Stromal cell of bone marrow (primary cell): ENCODE measurements at places on chromosomes 16 and 17.

- no peak for DNase-seq
Observed at GRCh38 chr17:58318627-58319172, 9.9 kb downstream of the TSPOAP1 start.

- DNase-seq = no peak
Observed at GRCh38 chr17:73069841-73070240, 22.6 kb downstream of the SLC39A11 start.

GRCh38 chr17:39365242-39365641 is 36.2 kb downstream of the FBXL20 start:
- peak; percentile 57 for DNase-seq

DNA sequence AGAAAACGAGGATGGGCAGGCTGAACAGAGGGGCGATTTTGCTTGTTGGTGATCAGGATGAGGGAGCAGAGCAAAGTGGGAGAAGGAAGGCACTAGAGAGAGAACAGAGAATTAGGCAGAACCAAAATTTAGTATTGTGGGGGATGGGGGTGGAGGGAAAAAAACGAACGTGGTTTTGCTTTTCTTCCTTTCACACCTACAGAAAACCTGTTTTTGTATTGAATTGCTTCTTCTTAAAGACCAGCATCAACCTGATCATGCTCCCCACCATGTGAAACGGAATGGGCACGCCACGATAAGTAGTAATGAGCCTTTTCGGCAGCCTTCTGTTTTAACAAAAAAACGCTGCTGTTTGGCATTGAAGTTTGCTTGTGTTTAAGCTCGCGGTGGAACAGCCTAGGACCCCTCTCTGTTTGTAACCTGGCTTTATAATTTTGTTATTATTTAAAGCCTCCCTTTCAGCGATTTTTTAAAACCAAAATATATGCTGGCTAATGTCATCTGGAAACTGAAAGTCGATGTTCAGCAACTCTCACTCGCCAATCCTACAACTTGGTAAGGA is 36.8 kb downstream of the ERCC4 start:
- DNase-seq = no peak

GRCh38 chr16:31083556-31083955 is 5.2 kb downstream of the PRSS53 start:
- DNase-seq = no peak

- no peak for DNase-seq
Observed at GRCh38 chr16:54489225-54490111, 202.9 kb upstream of the IRX3 start.

- DNase-seq = peak; percentile 44
Observed at GRCh38 chr17:67633751-67634211, 84.0 kb upstream of the NOL11 start.

- DNase-seq = peak; percentile 45
Observed at GRCh38 chr17:69246726-69247375, 18.2 kb upstream of the ABCA10 start.

DNA sequence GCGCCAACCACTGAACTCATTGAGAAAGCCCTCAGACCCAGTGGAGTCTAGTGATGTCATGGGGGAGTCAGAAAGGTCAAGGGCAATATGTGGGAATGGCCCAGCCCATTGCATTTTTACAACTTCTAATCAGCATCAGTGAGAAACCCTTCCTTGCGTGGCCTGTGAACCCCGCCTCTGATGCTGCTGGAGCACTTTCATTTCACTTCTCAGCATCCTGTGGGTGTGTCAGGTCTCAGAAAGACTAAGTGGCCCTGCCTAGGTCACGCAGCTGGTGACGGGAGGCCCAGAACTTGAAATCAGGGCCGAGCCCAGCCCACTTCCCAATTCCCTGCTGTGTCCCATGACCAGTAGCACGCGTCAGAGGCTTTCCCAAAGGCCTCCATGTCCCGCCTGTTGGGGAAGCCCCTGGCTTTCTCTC is 6.1 kb downstream of the DNAI2 start:
- DNase-seq = no peak

DNA sequence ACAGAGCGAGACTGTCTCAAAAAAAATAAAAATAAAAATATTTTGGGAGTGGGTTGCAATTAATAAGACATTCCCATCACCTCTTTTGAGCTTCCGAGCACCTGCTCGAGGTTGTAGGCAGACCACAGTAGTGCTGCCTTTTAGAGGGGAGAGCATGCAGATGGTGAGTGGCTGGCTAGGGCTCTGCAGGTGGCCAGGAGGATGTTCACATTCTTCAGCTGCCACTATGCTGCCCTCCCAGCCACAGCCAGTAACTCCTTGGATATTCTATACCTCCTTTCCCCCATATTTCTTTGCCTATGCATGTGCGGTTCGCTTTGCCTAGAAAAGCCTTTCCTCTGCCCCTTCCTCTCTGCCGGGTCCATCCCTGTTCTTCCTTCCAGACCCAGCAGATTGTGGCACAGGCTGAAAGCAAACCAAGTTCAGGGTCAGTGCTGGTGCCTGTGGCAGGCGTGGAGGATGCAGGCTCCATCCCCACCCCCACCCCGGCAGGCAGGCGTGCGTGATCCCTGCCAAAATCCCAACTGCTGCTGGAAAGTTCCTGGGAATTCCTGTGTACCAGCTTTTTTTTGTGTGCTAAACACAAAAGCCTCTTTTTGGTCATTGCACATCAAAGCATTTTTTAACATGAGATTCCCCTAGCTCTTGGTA is 33.8 kb upstream of the CMIP start:
- no peak for DNase-seq

DNA sequence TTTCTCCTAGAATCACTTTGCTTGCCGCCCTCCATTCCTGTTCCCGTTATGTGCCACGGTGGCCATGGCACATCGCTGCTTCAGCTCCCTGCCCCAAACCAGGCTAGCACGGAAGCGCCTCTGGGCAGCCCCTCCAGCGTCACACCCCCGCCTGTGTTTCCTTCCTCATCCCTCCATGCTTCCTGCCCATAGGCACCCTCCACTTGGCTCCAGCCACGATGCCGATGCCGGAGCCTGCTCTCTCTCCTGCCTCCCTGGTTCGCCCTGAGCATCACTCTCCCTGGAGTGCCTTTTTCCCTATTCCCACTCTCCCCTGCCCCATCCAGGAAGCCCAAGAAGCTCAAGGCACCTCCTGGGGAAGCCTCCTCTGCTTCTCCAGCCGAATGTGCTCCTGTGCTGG is 3.2 kb upstream of the ARHGAP23 start:
- no peak for DNase-seq

GRCh38 chr16:89178453-89179147 is 7.1 kb downstream of the CDH15 start:
- no peak for DNase-seq

DNA sequence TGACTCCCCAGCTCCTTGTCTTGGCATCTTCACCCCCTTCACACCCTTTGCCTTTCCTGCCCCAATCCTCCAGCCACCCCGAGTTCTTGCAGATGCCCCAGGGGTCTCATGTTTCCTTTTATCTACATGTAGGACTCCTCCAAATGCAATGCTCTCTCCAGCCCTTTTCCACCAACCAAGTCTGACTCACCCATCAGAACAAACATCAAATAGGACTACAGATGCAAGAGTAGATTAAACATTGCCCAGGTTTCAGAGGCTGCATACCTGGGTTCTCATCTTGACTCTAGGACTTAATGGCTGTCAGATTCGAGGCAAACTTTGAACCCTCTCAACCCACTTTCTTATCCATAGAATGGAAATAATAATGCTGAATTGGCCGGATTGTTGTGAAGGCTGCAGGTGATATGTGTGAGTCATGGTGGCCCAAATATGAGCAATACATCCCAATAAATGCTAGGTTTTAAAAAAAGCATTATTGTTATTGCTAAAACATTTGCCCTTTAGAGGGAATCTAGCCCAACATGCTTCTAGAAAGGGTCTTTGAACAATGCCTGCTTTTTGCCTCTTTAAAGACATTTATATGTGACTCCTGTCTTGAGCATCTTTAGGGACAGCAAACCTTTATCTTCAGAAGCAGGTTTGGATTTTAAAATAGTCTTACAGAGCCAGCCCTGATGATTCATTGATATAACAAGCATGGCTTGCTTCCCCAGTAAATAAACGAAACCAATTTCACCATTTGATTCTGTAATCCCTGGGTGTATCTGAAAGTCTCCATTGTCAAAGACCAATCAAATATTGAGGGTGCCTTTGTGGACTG is 310.1 kb downstream of the FOXL1 start:
- no peak for DNase-seq

DNA sequence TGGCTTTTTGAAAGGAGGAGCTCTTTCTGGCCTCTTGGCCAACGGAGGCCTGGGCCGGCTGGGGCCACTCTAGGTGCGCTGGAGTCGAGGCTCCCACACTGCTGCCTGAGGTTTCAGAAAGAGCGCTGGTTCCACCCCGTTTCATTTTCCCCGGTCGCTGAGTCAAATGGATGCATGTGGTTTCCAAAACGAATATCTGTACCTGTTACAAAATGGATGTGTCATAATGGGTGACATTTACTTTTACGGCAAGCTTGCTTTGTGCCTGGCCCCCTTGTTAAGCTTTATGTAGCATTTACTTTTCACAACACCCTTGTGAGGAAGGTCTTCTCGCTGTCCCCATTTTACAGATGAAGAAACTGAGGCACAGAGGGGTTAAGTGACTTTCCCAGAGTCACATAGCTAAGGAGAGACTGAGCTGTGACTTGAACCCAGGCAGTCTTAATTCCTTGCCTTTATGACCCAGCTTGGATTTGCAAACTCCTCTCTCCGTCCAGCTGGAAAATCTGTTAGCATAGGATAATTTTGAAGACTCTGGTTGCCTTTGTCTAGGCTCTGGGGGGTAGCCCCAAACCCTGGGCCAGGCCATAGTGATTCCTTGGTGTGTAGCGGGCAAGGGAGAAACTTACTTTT is 10.6 kb downstream of the KSR1 start:
- DNase-seq = no peak

DNA sequence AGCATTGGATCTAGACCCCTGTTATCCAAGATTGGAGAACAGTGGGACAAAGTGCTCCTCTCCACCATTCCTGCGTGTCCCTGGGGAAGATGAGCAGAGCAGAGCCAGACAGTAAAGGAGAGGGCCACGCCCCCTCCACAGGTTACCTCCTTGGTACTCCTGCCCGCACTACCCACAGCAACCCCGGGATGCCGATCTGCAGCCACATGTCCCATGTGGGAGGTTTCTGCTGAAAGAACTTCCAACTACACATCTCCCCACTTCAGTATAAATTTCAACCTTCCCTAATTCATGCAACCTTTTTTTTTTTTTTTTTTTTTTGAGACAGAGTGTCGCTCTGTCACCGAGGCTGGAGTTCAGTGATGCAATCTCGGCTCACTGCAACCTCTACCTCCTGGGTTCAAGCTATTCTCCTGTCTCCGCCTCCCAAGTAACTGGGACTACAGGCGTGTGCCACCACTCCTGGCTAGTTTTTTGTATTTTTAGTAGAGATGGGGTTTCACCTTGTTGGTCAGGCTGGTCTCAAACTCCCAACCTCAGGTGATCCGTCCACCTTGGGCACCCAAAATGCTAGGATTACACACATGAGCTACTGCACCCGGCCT is 2.3 kb downstream of the RAB37 start:
- no peak for DNase-seq

DNA sequence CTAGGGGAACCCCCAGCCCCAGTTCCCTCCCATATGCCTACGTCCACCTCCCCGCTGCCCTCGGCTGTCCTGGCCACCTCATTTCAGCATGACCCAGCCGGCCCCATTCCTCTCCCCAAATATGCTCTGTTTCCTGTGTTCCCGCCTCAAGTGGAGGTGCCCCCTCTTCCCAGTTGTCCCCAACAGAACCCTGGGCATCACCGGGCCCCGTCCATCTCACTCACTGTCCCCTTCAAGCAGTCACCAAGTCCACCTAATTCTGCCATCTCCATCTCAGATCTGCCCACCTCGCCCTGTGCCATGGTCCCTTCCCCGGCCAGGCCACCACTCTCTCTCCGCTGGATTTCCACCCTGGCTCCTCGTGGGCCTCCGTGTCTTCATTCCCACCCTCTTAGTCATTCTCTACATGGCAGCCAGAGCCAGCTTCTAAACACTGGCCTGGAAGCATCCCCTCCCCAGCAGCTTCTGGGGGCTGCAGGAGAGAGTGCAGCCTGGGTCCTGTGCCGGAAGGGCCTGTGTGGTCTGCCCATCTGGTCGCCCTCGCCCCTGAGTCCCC is 12.8 kb downstream of the CDK3 start:
- DNase-seq = no peak

- no peak for DNase-seq
Observed at GRCh38 chr17:78458091-78458490, 79.6 kb downstream of the PGS1 start.

- DNase-seq = peak; percentile 83
Observed at GRCh38 chr16:23423496-23424049, 29.4 kb downstream of the COG7 start.

GRCh38 chr16:88872650-88873331 is 6.3 kb upstream of the PABPN1L start:
- DNase-seq = no peak

GRCh38 chr17:43857141-43857540 is 10.2 kb downstream of the CD300LG start:
- no peak for DNase-seq

GRCh38 chr16:67415872-67416793 is at the start of gene ZDHHC1:
Gene ZDHHC1 (minus strand): TSS chr16:67416477. CDS start chr16:67407775, 8,702 bp downstream.
- DNase-seq = peak; percentile 57

- DNase-seq = peak; percentile 38
Observed at GRCh38 chr16:200388-200787, 20.1 kb downstream of the HBQ1 start.
